Activated CD4-positive, CD25-positive, alpha-beta regulatory T cell treated with anti-CD3 and anti-CD28 coated beads, Interleukin-2, amount 50 U/mL, for 24 hours (primary cell): ENCODE measurements at places on chromosomes 13 and 19.
A peak's percentile ranks its signal among the peaks of the same experiment; 100 is the strongest.

DNA sequence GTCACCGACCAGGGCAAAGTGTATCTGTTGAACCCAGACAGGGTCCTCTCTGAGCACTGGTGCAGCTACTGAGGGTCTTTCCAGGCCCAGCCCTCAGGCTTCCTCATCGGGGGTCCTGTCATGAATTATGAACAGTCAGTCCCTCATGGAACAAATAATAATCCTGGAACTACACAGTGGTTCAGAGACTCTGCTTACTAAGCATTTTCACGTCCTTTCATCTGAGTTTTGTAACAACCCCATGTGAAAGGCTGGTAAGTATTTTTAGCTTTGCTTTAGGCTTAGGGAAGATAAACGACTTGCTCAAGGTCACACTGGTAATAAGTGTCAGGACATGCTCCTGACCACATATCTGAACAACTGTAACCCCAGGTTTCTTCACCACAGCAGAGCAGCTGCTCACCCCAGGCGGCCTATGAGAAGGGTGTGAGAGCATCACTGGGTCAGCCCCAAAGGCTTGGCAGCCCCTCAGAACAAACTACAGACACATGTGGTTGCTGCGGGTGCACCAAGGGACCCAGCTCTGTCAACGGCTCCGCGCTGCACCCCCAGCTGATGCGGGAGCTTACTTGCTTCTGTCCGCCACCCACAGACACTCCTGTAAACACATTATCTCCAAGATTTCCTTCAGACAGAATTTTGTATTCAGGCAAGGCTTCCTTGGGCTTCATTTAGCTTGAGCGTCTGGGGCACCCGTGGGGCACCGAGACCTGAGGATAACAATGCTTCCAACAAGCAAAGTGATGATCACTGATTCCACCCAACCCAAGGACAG is 19.4 kb upstream of the GSX1 start:
- ATAC-seq = no peak

- ATAC-seq = peak; percentile 0
These were observed 322 bp downstream of the ZNF558 start for GRCh38 chr19:8831832-8832131.

- ATAC-seq = peak; percentile 65
These were observed 56.5 kb downstream of the INTS6 start for GRCh38 chr13:51396352-51396751.

- peak; percentile 85 for ATAC-seq
These were observed 595 bp upstream of the GPR183 start for GRCh38 chr13:99307648-99308339.

GRCh38 chr19:17920527-17920926 is 12.3 kb upstream of the CCDC124 start:
- no peak for ATAC-seq

DNA sequence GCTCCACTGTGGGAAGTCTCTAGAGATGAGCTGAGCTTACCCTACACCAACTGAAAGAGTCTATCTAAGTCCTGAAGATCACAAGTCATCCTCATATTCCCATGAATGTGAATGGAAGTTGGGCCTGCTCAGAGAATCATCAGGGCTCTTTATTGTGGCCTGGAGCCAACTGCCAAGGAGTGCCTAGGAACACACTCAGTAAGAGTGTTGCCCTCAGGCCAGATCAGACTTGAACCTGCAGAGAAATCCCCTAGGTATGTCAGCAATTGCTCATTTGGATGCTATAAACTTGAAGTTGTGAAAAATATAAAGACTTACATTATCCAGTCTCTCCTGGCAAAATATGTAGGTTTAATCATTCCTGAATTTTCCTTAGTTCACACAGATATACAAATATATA is 1070.2 kb downstream of the EFNB2 start:
- no peak for ATAC-seq

- no peak for ATAC-seq
These were observed 46.4 kb upstream of the ZNF536 start for GRCh38 chr19:30325676-30326392.

- ATAC-seq = peak; percentile 66
These were observed 15.9 kb downstream of the ZNF787 start for GRCh38 chr19:56105090-56105701.

DNA sequence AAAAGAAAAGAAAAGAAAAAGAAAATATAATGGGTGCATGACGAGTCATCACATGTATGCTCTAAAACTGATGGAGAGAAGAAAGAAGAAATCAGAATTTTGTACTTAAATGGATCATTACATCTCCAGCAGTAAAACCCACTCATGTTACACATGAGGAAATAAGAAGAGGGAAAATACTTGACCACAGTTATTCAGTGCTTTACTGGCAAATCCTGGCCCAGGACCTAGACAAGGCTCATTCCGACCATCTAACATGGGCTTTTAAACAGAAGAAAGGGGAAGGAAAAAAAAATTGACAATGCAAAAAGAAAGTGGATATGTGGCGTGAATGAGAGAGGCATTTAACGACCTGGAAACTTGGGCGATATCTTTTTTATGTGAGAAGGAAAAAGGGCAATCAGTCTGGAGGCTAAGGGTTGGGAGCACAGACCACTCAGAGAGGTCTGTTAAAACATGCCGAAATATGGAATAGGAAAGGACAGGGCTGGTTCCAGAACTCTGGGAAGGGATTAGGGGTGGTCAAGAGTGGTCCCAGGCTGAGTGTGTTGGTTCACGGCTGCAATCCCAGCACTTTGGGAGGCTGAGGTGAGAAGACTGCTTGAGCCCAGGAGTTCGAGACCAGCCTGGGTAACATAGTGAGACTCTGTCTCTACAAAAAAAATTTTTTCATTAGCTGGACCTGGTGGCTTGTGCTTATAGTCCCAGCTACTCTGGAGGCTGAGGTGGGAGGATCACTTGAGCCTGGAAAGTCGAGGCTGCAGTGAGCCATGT is 1.6 kb downstream of the SIGLECL1 start:
- ATAC-seq = no peak

DNA sequence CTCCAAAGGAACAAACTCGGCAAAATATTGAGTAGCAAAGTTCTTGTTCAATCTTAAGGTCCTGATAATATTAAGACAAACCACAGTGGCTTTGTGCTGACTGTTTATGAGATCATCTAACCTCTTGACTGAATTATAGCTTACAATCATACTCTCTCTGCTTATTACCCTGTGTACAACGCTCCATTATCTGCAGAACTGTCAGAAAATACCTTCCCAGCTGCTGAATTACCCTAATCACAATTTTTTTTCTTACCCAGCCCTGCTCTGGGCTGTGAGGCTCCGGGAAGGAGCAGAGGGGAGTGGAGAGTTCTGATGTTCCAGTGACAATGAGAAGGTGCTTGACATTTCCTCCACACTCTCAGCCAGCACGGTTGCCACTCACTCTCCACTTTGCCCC is 64.8 kb downstream of the DCT start:
- ATAC-seq = no peak

GRCh38 chr19:2064788-2065524 is 13.9 kb upstream of the MKNK2 start:
- ATAC-seq = no peak

DNA sequence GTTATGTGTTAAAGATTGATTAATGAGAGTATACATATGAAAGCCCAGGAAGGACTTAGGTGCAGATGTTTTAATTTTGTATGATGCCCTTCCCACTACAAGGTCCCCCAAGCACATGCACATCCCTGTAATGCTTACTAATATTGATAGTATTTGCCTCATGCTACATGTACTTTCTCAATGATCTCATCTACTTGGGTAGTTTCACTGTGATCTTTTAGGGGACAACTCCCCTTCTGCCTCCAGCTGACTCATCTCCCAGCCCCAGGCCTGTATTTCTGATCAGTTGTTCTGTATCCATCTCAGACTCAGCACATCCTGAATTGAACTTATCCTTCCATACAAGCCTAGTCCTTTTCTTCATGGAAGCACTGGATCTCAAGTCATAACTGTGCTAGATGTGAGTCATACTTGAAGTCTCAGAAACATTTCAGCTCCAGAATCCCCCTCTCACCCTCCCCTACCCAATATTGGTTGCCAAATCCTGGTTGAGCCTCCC is 49.4 kb upstream of the INTS6 start:
- ATAC-seq = peak; percentile 88

- no peak for ATAC-seq
These were observed 4.0 kb upstream of the TINCR start for GRCh38 chr19:5571777-5572176.

DNA sequence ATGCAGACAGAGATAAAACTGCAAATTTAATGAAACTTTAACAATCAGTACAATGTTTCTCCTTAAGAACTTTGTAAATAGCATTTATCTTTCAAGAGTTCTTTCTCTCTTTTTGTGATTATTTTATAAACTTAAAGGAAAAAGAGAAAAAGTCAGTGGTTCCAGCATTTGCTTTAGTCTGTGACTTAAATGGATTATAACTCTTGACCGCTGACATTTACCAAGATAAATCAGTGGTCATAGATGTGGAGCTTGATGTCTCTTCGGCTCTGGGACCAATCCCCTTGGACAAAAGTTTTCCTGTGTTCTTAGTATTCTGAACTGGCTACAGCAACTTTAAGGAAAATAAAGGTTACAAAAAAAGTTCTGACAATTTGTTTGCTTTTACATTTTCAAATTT is 162.6 kb downstream of the TM9SF2 start:
- ATAC-seq = no peak

- ATAC-seq = no peak
These were observed 46.8 kb downstream of the ARHGEF7 start for GRCh38 chr13:111161601-111162600.

- no peak for ATAC-seq
These were observed 27.4 kb downstream of the EFNA2 start for GRCh38 chr19:1312767-1313694.
